ENCODE measurements at places on chromosomes 12 and 14.

GRCh38 chr12:42912367-42912766, 322.8 kb upstream of the PRICKLE1 start:
- no peak for DNase-seq

GRCh38 chr12:92533280-92533890, 169.4 kb upstream of the PLEKHG7 start:
- DNase-seq, result no peak

DNA sequence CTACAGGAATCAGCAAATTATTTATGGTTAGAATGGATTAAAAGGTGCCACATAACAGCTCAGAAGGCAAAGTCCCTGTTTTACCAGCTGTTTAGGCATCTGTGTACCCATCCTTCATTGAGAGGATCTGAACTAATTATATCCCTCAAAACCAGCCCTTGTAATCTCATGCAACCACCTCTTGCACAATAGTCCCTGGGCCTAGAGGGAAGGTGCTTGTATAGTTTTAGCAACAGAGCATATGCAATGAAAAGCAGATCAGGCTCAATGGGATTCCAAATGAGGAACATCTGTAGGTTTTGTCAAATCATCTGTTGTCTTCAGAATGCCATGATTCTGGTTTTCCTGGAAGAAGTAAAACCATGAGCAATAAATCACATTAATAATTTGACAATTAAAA, 26.0 kb upstream of the GLIPR1L2 start:
- no peak for DNase-seq

DNA sequence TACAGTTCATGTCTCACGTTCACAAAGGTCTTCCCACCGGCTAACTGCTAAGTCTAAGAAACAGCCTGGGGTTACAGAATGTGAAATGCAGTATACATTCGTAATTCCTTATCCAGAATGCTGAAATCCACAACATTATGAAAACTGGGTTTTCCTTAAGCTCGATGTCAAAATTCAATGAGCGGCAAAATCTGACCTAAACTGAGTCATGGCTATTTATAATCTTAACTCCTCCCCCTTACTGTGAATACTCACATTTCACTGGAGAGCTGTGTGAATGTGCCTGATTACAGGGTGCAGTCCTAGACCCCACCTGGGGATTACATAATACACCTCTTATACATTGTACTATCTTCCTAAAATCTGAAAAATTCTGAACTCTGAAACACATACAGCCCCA, 35.3 kb downstream of the STX2 start:
- DNase-seq, result no peak

DNA sequence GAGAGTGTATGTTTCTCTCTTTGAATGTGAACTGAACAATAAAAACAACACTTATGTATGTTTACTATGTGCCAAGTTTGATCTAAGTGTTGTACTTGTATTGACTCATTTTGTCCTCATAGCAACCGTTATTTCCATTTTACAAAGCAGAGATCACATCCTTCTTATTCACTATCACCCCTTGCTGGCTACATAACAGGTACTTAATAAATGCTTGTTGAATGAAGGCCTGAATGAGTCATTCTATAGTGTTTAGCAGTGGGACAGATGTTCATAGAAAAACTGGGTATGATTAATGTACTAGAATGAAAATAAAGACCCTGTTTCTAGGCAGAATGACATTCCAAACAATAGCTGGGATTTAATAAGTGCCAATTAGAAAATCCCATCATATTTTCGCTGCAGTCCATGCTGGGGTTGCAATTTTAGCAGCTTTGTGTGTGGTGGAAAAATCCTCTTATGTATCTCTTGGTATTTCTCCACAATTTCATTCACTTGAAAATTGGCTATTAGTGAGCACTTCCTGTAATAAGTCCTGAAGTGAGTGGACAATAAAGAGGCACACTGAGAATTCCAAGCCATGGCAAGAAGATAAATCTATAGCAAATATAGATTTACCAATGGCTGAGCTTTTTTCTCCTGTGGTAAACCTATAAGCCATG, 86.0 kb downstream of the FAR2 start:
- no peak for DNase-seq

DNA sequence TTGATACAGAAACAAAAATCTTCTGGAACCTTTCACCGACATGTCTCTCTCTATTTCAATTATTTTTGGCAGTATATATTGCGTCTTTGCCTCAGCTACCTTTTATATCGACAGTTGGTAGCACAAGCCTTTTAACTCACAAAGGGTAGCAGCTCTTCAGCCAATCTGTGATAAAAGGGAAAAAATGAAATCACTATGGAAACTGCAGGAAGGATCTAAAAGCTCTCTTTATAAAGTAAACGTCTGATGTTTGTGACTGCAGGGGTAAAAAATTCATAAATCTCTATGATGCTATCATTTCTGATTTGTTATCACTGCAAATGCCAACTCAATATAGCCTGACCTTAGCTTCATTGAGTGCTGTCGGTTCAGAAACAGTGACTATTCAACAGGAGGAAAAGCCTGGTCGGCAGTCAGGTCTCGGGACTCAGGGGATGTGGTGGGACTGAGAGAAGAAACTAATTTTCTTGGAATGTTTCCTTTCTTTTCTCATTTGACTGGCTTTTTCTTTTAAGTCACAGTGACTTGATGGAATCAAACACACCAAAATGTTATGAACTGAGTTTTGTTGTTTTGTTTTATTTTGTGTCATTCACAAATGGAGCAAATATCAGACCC, 5.9 kb upstream of the RMST start:
- DNase-seq, result no peak

GRCh38 chr14:61461808-61462275, 140.5 kb downstream of the PRKCH start:
- DNase-seq, result peak; percentile 86

- no peak for DNase-seq
Observed at GRCh38 chr14:36105401-36105800, 71.1 kb downstream of the PTCSC3 start.

DNA sequence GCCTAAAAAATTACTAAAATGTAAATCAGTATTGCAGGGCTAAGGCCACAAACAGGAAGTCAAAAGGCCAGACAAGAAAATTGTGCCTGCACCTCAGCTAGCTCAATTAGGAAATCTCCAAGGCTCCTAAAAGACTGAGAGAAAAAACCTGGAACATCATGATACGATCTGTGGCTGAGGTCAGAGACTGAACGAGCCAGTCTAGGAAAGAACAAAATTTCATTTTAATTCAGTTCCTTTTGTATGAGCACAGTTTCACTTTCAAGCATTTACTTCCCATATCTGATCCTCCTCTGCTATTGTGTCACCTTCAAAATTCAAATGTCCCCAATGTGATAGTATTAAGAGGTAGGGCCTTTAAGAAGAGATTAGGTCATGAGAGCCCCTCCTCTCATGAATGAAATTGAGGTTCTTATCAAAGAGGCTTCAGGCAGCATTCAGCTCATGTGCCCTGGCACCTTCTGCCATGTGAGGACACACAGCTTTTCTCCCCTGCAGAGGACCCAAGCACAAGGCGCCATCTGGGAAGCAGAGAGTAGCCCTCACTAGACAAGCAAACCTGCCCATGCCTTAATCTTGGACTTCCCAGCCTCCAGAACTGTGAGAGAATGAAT, 14.8 kb downstream of the PRKAB1 start:
- no peak for DNase-seq

- DNase-seq, result no peak
Observed at GRCh38 chr12:5114436-5114835, 70.8 kb downstream of the KCNA5 start.

DNA sequence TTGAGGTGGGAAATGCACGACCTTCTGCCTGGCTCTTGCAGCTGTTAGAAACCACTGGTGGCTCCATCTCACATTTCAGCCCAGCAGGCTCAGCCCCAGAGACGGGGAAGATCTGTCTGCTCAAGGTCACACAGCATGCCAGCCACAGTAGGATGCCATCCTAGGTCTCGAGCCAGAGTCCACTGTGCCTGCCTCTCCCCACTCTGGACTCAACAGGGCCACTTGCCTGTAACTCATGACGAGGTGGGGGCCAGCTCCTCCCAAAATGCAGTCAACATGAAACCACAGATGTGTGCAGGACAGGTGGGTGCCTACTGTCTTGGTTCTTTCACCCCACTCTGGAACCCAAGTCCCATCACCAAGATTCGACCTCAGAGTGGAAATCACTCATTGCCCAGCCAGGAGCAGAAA, 23.2 kb downstream of the BCL11B start:
- DNase-seq, result no peak

GRCh38 chr12:68824597-68825250, 16.7 kb downstream of the MDM2 start:
- no peak for DNase-seq

DNA sequence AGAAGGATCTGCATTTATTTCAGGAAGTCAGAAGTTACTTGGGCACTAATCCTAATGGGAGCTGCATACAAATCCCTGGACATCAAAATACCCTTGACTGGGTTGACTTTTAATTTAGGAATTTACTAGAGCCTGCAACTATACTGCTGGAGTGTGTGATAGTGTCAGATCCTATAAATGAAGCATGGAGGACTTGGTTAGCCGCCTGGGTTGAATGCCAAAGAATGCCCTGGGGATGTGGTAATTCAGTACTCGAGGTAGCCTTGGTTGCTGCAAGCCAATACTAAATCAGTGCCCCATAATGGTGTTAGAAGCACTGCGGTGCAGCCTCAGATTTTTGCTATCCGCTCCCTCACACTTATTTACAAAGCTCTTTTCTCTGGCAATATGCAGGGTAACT, 184.9 kb downstream of the CAPZA3 start:
- no peak for DNase-seq

GRCh38 chr14:102507081-102507856, 2.3 kb downstream of the ANKRD9 start:
- DNase-seq, result no peak

- DNase-seq, result no peak
Observed at GRCh38 chr12:25423355-25424050, 129.6 kb downstream of the LMNTD1 start.

- no peak for DNase-seq
Observed at GRCh38 chr12:47034661-47035060, 44.8 kb upstream of the PCED1B start.

- no peak for DNase-seq
Observed at GRCh38 chr14:65348137-65348536, 64.4 kb upstream of the FUT8 start.

DNA sequence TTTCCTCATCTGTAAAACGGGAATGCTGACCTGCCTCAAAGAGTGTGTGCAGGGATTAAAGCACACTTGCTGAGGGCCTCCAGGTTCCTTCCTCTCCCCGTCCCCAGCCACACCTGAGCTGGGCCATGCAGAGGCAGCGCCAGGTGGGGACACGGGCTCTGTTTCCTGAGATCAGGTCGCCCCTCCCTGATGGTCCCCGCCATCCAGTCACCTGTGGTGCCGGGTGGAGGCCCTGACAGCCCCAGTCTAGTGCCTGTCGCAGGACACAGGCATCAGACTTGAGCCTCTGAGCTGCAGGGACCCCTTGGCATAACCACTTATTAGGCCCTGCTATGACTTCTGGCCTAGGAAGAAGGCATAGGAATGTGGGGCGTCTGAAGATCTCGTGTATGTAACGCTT, 12.5 kb downstream of the CHGA start:
- no peak for DNase-seq

DNA sequence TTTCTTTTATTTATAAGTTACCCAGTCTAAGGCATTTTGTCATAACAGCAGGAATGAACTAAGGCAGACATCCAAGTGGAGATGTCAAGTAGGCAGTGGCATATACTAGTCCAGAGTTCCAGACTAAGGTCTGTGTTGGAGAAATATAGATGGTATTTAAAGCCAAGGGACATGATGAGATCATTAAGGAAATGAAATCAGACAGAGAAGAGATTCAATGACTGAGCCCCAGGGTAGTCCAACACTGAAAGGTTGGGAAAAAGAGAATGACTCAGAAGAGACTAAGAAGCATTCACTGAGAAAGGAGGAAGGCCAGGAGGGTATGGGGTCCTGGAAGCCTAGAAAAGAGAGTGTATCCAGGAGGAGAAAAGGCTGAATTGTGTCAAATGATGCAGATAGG, 442.2 kb upstream of the CCDC196 start:
- DNase-seq, result no peak

- DNase-seq, result no peak
Observed at GRCh38 chr14:75724414-75725204, 63.6 kb downstream of the TTLL5 start.

DNA sequence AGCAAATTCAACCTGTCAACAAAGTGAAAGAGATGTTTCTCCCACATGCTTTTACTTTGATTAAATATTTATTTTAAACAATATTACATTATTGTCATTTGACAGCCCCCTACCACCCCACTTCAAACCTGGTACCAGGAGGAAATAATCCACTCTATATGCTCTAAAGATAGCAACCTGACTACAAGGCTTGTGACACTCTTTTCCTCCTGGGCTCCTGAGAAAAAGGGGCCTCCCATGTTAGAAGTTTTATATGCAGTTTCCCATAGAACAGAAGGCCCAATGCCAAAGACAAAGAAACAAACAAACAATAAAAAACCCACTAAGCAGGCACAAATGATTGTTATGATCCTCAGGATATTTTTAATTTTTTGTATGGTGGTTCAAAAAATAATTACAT, 73.6 kb downstream of the RPS29 start:
- no peak for DNase-seq

DNA sequence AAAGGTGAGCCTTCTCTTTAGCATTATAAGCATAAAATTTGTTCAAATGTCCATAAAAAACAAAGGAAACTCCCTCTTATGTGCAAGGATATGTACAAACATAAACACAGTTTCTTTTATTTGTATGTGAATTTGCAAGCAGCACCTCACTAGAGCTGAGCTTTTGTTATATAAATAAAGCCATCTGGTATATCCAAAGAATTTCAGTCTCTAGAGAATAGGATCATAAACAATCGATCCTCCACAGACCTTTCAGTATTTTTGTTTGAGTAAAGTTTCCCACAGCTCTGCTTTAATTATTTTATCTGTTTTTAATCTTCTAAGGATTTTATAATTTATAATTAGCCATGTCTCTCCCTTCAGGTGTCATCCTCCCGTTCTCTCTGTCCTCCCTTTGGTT, 89.2 kb downstream of the OTOGL start:
- no peak for DNase-seq

DNA sequence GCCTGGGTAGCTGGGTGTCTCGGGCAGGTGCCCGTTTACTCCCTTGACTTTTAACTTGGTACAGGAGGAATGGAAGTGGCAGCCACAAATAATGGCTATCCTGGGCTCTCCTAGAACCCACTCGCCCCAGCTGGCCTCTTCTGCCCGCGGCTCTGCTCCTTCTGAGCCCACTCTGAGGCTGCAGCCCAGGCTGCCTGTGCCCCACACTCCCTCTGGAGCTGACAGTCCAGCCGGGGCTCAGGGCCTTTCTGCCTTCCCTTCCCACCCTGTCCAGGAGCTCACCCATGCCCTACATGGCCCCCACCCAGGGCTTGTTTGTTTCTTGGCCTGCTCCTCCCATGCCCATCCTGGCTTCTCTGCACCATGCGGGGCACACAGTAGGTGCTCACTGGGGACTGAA, 15.6 kb downstream of the ZNF839 start:
- DNase-seq, result no peak

Data from midbrain (tissue), 1 donor.